Neural crest cell (in vitro differentiated cells): ENCODE measurements at places on chromosomes 3 and 15. TPM values are rescaled to one million over a fixed set of nuclear protein-coding genes. Genes with fewer than 3 reads are reported as not detected.

GRCh38 chr3:130759692-130760338 is 13.2 kb upstream of the PIK3R4 start:
- peaks cover 2% of the 10 kb centered on the region for H3K27me3 ChIP-seq
- H3K4me1 ChIP-seq = peaks cover 8% of the 10 kb centered on the region
- H3K4me3 ChIP-seq = no peak overlapping the region
- peak; percentile 40 for DNase-seq
- no peak overlapping the region for H3K27ac ChIP-seq

DNA sequence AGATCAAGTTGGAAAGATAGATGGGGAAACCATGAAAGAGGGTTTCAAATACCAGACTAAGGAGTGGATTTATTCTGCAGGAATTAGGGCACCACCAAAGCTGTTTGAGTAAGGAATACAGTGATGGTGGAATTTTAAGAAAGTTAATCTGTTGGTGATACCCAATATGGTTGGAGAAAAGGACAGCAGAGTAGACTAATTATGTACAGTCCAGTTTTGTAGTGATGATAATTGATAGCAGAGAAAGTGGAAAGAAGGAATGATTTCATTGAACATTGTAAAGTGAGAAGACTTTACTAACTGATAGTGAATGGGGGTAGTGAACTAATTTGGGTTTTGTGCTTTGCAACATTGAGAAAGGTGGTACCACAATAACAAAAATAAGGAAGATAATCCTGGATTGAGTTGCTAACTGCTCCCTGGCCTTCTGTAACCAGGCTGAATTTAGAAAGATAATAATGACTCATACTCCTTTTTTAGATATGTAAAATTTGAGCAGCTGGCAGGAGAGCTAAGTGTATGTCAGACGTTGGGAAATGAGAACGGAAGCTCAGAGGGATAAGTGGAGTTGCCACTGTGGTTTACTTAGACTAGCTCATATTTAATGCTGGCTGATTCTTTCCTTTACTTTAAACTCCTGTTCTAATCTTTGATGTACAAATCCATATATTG is 16.9 kb downstream of the TCAIM start:
- H3K4me3 ChIP-seq = no peak overlapping the region
- no peaks in the 10 kb centered on the region for H3K27me3 ChIP-seq
- peaks cover 33% of the 10 kb centered on the region for H3K4me1 ChIP-seq
- H3K27ac ChIP-seq = no peak overlapping the region
- peaks cover 21% of the 10 kb centered on the region for H3K36me3 ChIP-seq

DNA sequence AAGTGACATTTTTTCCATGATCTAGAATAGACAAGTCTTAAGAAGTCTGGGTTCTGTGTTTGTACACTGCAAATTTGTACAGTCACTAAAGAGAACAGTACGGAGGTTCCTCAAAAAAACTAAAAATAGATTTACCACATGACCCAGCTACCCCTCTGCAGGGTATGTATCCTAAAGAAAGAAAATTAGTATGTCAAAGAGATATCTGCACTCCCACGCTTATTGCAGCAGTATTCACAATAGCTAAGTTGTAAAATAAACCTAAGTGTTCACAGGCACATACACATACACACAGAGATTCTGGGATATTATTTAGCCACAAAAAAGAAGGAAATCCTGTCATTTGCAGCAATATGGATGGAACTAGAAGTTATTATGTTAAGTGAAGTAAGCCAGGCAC is 120.4 kb downstream of the ZIC1 start:
- DNase-seq = no peak
- H3K4me1 ChIP-seq = no peaks in the 10 kb centered on the region
- no peaks in the 10 kb centered on the region for H3K27me3 ChIP-seq
- no peak overlapping the region for H3K27ac ChIP-seq
- peaks cover 9% of the 10 kb centered on the region for H3K36me3 ChIP-seq

- peak overlapping the region; percentile 68 for H3K4me3 ChIP-seq
- no peaks in the 10 kb centered on the region for H3K27me3 ChIP-seq
- peaks cover 82% of the 10 kb centered on the region for H3K4me1 ChIP-seq
Observed at GRCh38 chr3:50242381-50242770, 6.4 kb downstream of the GNAI2 start.

- DNase-seq = no peak
- H3K36me3 ChIP-seq = no peaks in the 10 kb centered on the region
- H3K27me3 ChIP-seq = no peaks in the 10 kb centered on the region
- H3K27ac ChIP-seq = no peak overlapping the region
Observed at GRCh38 chr3:73461547-73461946, 163.2 kb downstream of the PDZRN3 start.

- no peak for DNase-seq
- peaks cover 5% of the 10 kb centered on the region for H3K4me1 ChIP-seq
- peaks cover 6% of the 10 kb centered on the region for H3K36me3 ChIP-seq
- no peaks in the 10 kb centered on the region for H3K27me3 ChIP-seq
- H3K4me3 ChIP-seq = no peak overlapping the region
- no peak overlapping the region for H3K27ac ChIP-seq
Observed at GRCh38 chr3:188974856-188975599, 196.7 kb upstream of the TPRG1 start.

- H3K27ac ChIP-seq = no peak overlapping the region
- no peak overlapping the region for H3K4me3 ChIP-seq
- H3K4me1 ChIP-seq = no peaks in the 10 kb centered on the region
- DNase-seq = no peak
Observed at GRCh38 chr3:88703501-88704059, 403.8 kb upstream of the EPHA3 start.

GRCh38 chr3:36944012-36944640 is 728 bp downstream of the TRANK1 start:
- H3K4me3 ChIP-seq = peak overlapping the region; percentile 88
- peaks cover 12% of the 10 kb centered on the region for H3K36me3 ChIP-seq
- H3K4me1 ChIP-seq = peaks cover 15% of the 10 kb centered on the region
- H3K27me3 ChIP-seq = peaks cover 2% of the 10 kb centered on the region

DNA sequence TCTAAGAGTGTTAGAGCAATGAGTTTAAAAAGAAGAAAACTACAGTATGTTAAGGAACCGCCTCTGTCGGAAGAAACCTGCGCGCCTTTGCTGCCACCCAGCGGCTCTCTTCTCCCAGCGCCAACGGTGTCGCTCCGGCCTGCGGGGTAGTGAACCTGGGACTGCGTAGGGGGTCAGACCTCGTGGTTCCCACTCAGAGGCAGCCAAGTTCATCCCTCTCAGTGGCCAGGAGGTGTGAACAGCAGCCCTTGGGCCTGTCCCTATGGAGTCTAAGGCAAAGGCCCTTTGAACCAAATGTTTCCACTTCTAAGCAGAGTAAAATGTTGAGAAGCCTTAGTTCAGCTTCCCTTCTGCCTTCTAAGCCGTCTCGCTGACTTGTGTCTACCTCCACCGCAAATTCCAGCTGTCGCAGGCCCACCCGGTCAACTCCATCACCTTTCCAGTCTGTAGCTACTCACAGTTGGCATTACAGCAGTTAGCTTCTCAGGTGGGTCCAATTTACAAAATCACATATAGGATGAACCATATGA is 980 bp upstream of the RAB27A start:
- no peaks in the 10 kb centered on the region for H3K36me3 ChIP-seq
- H3K4me1 ChIP-seq = peaks cover 11% of the 10 kb centered on the region
- peak overlapping the region; percentile 93 for H3K4me3 ChIP-seq
- H3K27me3 ChIP-seq = peaks cover 7% of the 10 kb centered on the region
- DNase-seq = peak; percentile 75

DNA sequence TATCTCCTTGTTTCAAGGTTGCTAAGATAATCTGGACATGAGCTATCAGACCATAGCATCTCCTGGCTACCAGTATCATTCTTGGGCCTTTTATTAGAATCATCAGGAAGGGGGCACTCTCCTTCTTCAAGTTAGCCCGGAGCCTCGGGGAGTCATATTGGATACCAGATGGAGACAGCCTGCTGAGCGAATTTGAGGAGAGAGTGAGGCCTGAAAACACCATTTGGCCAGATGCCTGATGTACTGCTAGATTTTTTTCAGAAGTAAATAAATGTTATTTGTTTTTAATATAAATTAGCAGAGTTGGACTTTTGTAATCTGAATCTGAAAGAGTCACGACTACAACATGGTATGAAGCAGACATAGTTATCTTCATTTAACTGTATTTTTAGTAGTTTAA is 848.6 kb downstream of the IGSF11 start:
- no peaks in the 10 kb centered on the region for H3K4me1 ChIP-seq
- no peak for DNase-seq
- no peaks in the 10 kb centered on the region for H3K27me3 ChIP-seq
- H3K36me3 ChIP-seq = peaks cover 2% of the 10 kb centered on the region
- no peak overlapping the region for H3K27ac ChIP-seq

DNA sequence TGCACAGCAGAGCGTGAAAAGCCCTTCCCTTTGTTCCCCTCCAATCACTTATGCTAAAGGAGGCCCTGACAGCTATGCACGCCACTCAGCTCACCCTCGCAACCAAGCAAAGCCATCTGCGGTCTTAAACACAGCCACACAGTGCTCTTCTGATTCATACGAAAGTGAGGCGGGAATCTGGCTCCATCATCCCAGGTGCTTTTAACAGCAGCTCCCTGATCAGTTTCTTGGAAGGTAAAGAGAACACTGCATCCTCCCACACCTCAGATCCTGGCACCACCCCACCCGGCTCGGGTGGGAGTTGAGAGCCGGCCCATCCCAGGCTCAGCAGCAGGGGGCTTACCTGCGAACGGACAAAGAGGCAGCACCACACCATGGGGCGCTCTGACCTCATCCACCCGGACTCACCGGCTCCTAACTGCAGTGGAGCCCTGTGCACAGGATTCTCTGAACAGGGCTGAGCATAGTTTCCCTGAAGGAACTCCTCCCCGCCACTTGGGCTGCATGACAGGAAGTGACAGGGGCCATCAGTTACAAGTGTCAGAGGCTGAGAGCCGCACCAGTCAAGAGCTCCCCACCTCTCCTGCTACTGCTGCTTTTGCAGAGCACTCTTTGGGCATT is 114.3 kb upstream of the ARHGEF3 start:
- no peaks in the 10 kb centered on the region for H3K27me3 ChIP-seq
- no peak for DNase-seq
- no peaks in the 10 kb centered on the region for H3K36me3 ChIP-seq
- H3K4me1 ChIP-seq = peaks cover 34% of the 10 kb centered on the region
- H3K27ac ChIP-seq = no peak overlapping the region
- no peak overlapping the region for H3K4me3 ChIP-seq

- no peaks in the 10 kb centered on the region for H3K36me3 ChIP-seq
- no peak overlapping the region for H3K4me3 ChIP-seq
- DNase-seq = no peak
- H3K4me1 ChIP-seq = peaks cover 7% of the 10 kb centered on the region
- H3K27me3 ChIP-seq = no peaks in the 10 kb centered on the region
Observed at GRCh38 chr3:133280586-133280985, 119.3 kb upstream of the BFSP2 start.

- peaks cover 3% of the 10 kb centered on the region for H3K4me1 ChIP-seq
- no peak overlapping the region for H3K27ac ChIP-seq
- no peaks in the 10 kb centered on the region for H3K36me3 ChIP-seq
- no peak for DNase-seq
Observed at GRCh38 chr3:179189759-179190158, 41.6 kb downstream of the PIK3CA start.

GRCh38 chr3:188326111-188326510 is 172.2 kb downstream of the LPP start:
- H3K36me3 ChIP-seq = peaks cover 8% of the 10 kb centered on the region
- DNase-seq = no peak
- peaks cover 7% of the 10 kb centered on the region for H3K4me1 ChIP-seq
- no peak overlapping the region for H3K4me3 ChIP-seq

DNA sequence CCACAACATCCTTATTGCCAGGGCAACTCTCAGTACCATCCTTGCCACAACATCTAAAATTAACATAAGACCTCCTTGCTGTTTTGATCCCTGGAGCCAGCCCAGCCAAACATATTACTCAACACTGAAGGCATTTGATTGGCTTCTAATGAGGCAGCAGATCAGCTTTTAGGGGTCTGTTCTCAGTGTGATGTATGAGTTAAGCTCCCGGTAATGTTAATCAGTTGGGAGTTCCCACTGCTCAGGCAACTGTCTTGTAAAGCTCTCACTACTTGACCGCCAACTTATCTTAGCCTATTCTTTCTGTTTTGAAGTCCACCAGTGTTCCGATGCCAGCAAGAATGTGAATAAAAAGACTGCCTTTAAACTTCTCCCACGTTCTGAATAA is 158.9 kb downstream of the FOXB1 start:
- no peaks in the 10 kb centered on the region for H3K36me3 ChIP-seq
- H3K27ac ChIP-seq = no peak overlapping the region
- H3K27me3 ChIP-seq = no peaks in the 10 kb centered on the region
- H3K4me3 ChIP-seq = no peak overlapping the region
- no peaks in the 10 kb centered on the region for H3K4me1 ChIP-seq

- no peaks in the 10 kb centered on the region for H3K27me3 ChIP-seq
- no peak for DNase-seq
- H3K27ac ChIP-seq = no peak overlapping the region
- no peaks in the 10 kb centered on the region for H3K4me1 ChIP-seq
- no peaks in the 10 kb centered on the region for H3K36me3 ChIP-seq
Observed at GRCh38 chr15:87131067-87131466, 1051.4 kb downstream of the AGBL1 start.

GRCh38 chr3:38532529-38532928 is 36.4 kb downstream of the EXOG start:
- peaks cover 5% of the 10 kb centered on the region for H3K4me1 ChIP-seq
- peaks cover 33% of the 10 kb centered on the region for H3K36me3 ChIP-seq
- no peaks in the 10 kb centered on the region for H3K27me3 ChIP-seq
- DNase-seq = no peak

The BHLHE40 gene
- total RNA-seq = 0.21 and 0.32 TPM in 2 replicates

The CHRNA5 gene
- total RNA-seq = 23.0 and 23.6 TPM in 2 replicates

The LHFPL4 gene
- 0.84 and 1.4 TPM in 2 replicates for total RNA-seq

The WWTR1 gene
- 34.5 and 35.6 TPM in 2 replicates for total RNA-seq

The KATNBL1 gene
- 56.3 and 66.0 TPM in 2 replicates for total RNA-seq

The CHRFAM7A gene
- 8.7 and 12.7 TPM in 2 replicates for total RNA-seq

The MAP6D1 gene
- 4.7 and 4.9 TPM in 2 replicates for total RNA-seq
